Fibroblast of mammary gland (primary cell): ENCODE measurements at places on chromosomes 7 and 10.

- peak; percentile 75 for DNase-seq
Observed at GRCh38 chr10:29643771-29644501, 9.2 kb upstream of the SVIL start.

- no peak for DNase-seq
Observed at GRCh38 chr10:65423043-65423442, 1502.8 kb upstream of the LRRTM3 start.

GRCh38 chr7:121002048-121002756 is 13.7 kb downstream of the CPED1 start:
- DNase-seq, result no peak

- DNase-seq, result no peak
Observed at GRCh38 chr7:110296321-110296720, 794.6 kb upstream of the LRRN3 start.

DNA sequence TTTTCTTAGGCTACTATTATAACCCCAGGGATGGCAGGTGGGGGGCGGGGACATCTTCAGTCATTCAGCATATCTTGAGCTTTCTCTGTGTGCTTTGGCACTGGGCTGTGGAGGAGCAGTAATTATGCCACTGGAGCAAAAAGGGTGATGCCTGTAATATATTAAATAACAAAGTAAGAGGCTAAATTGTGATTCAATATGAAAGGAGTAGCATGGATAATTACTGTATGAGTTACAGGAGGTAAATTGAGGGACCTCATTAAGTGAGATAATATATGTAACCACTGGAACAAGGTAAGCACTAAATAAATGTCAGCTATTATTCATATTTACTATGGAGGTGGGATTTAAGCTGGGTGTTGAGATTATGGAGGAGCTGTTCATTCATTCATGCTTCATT is 3.3 kb upstream of the STN1 start:
- DNase-seq, result no peak

GRCh38 chr7:23100697-23101096 is 4.9 kb upstream of the KLHL7 start:
- no peak for DNase-seq

DNA sequence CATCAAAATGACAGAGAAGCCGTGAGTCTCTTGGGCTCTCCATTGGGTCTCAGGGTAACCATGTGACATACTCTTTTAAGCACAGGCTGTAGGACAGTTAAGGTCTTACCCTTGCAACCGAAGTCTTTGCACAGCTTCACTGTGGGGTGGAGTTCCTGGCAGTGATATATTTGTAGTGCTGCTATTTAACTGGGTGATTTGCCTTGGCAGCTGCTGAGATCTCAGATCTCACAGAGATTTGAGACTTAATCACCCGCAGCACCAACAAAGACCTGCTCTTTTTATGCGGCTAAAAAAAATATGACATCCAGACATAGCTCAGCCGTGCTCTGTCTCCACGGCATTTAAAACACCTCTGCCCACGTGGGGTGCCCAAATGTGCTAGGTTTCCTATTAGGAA is 63.4 kb upstream of the NPTX2 start:
- no peak for DNase-seq

DNA sequence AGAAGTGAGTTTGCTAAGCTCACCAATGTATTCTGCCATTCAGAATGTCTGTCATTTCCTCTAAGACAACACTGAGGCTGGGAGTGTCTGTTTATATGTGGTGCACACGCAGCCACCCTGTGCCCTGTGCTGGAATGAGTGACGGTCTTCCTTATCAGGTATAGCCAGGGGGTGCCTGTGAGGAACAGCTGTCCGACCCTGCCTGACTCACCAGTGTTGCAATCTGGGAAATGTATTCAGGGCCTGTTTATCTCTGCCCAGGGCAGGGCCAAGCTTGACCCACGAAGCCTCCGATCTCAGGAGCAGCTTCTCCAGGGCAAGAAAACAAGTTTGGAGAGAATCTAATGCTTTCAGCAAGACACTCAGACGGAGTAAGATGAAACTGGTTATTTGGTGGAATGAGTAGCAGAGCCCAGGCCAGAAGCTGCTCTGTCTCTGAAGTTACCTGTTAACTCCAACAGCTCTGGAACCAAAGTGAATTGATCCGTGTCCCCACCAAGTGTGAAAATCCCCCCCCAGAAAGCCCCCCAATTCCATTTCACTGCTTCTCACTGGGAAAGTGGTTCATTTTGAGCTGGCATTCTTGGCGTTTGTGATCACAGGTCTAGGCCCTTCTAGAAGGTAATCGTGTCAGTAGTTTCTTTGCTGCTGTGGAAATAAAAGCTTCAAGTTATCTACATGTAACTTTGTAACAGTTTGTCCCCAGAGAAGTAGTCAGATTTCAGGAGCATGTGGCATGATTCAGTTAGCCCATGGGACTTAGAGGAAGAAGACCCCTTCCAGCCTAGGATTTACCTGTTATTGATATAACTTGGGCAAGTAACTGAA is 6.1 kb upstream of the UBE2H start:
- DNase-seq, result peak; percentile 52

DNA sequence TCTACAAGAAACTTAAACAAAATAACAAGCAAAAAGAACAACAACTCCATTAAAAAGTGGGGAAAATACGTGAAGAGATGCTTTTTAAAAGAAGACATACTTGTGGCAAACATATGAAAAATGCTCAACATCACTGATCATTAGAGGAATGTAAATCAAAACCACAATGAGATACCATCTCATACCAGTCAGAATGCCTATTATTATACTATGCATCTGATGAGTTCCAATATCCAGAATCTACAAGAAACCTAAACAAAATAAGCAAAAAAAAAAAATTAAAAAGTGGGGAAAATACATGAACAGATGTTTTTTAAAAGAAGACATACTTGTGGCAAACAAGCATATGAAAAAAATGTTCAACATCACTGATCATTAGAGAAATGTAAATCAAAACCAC is 29.6 kb upstream of the AKR1C3 start:
- DNase-seq, result no peak

DNA sequence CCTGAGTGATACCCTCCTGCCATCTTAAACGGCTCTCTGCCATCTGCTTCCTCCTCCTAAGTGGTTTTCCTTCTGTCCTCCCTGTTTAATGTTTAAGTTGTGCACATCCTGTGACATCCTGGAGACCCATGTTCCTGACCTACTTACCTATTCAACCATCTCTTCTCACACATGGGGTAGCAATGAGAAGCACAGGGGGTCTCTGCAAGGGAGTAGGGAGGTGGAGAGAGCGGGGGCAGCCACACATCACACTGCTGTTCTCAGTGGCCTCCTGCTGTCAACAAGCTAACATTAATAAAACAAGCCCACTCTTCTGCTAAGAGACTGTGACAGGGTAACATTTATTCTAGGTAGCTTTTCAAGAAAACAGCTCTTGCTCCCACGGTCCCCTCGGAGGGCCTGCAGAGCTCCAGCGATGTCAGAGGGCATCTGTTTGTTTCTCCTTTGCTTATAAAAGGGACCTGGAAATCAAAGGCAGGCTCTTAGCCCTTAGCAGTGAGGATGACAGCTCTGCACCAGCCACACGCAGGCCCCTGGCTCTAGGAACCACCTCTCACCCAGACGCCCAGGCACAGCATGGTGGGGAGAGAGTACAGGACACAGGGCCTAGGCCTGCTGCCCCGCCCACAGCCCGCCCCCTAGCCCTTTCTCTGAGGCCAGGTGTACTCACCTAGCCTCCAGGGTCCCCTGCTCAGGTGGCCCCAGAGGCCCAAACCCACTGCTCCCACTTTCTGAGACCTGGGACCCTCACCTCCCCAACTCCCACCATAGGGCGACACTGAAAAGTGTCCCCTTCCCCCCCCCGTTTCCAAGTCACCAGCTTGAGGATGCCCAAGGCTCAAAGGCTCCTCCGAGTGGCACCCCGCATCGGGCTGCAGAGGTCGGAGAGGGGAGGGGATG is 943 bp upstream of the SLC18A2 start:
- DNase-seq, result no peak

GRCh38 chr7:2521952-2522591 is 2.5 kb downstream of the LFNG start:
- peak; percentile 39 for DNase-seq

DNA sequence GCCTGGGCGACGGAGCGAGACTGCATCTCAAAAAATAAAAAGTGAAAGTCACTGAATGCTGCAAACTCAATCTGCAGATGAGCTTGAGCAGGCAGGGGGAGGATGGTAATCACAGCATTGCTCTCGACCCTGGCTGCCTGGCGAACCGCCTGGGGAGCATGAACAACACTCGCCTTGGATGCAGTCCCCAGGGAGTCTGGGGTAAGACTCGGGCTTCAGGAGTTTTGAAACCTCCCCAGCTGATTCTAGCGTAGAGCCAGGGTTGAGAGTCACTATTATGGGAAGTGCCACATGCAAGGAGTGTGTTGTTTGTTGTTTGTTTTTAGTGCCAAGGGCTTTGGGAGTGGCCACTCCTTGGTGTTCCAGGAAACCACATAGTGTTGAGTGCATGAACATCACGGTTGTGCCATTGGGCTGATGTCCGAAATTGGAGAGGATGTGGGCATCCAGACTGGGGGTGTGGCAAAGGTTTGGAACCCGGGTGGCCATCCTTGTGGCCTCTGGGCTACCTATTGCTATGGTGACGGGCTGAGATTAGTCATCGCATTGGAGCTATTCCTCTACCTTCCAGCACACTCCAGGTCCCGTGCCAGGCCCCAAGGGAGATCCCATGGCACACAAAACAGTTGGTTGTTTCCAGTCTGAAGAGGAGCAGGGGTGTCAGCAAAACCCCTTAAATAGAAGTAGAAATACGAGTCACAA is 92.6 kb downstream of the RGS10 start:
- peak; percentile 95 for DNase-seq

- DNase-seq, result no peak
Observed at GRCh38 chr7:87188930-87189329, 30.6 kb downstream of the TMEM243 start.

- peak; percentile 67 for DNase-seq
Observed at GRCh38 chr7:129367700-129368388, 66.4 kb upstream of the STRIP2 start.

DNA sequence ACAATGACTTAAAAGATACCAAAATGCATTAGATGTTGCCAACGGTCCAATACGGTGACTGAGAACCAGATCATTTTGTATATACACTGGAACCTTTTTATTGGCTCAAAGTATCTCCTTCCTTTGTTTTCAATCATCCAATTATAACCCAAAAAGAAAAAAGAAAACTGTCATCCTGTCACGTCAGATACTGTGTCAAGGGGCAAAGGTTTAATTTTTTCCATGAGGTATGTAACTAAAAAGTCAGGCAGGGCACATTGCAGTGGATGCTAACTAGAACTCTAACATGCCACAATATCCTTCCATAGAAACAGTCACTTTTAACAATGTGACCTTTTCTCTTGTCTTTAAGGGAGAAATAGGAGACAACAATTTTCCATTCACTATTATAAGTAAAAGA is 267.6 kb upstream of the NEBL start:
- no peak for DNase-seq

DNA sequence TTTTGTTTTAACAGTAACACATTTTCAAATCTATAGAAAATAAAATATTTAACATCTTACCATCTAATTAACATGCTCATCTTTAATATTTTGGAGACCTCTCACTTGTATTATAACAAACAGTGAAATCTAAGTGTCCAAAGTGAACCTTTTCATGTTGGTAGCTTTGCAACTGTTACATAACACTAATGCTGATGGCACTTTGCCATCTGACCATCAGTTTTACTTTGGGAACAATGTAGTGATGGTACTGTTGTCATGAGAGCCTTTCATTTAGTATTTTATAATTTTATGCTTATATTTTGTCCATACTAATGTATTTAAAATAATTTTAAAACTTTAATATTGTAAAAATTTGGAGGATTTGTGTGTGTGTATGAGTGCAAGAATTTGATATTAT is 1017.0 kb upstream of the KCND2 start:
- DNase-seq, result no peak

GRCh38 chr10:27659786-27660185 is 85.8 kb downstream of the MKX start:
- DNase-seq, result no peak

GRCh38 chr10:92688573-92688926 is 1.2 kb upstream of the HHEX start:
- no peak for DNase-seq

GRCh38 chr7:78125884-78126283 is 327.3 kb downstream of the PHTF2 start:
- DNase-seq, result peak; percentile 59

- peak; percentile 64 for DNase-seq
Observed at GRCh38 chr10:118511711-118512110, 83.7 kb downstream of the PRLHR start.

GRCh38 chr10:23978317-23978716 is 230.6 kb upstream of the KIAA1217 start:
- DNase-seq, result no peak

DNA sequence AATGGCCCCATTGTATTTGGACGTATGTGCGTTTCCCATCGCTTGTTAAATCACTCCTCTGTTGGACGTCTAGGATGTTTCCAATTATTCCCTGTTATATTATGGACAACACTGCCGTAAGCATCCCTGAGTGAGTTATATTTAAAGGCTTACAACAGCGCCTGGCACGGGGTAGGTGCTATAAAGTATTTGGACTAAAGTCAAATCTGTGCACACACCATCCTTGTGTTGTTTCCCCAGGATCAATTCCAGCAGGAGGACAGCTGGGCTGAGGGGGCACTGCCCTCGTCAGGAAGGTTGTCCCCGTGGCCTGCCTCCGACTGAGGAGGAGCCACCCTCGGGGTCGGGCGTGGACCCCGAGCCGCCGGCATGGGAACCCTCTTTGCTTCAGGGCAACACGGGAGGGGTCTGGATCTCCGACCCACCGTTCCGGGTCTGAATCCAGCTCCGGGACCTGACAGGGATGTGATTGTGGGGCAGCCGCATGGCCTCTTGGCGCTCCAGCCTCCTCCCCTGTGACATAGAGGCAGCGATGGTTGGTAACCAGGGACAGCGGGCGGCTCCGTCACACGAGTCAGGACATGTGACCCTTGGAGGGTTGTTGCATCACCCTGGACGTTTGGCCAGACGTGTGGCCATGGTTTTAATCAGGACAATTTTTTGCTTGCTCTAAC is 1.5 kb upstream of the JAKMIP3 start:
- DNase-seq, result no peak

- no peak for DNase-seq
Observed at GRCh38 chr7:4186513-4186780, 495.6 kb upstream of the FOXK1 start.

DNA sequence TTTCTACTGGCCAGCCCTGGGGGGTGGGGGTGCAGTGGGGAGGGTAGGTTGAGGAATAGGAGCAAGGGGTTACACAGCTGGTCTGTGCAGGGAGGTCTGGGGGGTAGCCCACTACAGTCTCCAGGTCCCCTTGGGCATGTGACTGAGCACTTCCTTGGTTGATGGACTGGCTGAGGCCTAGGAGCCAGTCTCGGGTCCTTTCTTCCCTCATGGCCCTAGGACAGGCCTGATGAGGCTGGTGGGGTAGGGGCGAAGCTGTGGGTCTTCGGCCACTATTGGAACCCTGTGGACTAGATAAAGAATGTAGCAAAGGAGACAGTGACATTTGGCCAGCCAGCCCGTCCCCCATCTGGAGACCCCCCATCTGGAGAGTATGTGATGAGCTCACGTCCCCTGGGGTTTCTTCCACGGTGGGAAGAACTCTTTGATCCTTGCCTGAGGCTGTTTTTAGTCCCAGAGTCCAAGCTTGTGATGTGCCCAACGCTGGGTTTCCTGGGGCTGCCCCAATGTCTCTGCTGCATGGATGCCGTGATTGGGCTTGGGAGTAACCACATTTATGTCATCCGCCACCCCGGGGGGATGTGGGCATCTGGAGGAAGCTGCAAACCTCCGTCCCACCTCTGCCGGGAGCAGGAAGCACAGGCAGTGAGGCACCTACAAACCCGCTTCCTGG is 20.7 kb downstream of the FAM241B start:
- no peak for DNase-seq
